Erythroblast (primary cell): ENCODE measurements at places on chromosomes 6 and 20.

GRCh38 chr20:29690274-29690673 lies 1567.2 kb upstream of the DEFB115 start:
- DNase-seq = no peak

- DNase-seq = no peak
These were observed 134.2 kb downstream of the CARMIL1 start for GRCh38 chr6:25413207-25413905.

DNA sequence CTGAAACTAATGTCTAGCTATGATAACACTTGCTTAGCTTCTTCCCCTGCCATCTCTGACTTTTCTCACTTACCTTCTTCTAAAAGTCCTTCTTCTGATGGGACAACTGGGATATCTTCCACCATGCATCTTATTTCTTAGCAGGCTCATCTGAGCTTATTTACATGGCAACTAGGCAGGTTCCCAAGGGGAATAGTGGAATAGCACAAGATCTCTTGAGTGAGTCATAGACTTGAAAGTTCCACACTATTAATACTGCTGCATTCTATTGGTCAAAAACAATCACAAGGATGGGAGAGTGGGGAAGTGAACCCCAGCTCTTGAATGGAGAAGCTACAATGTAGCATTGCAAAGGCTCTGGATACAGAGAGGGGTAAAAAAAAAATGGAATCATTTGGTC lies 142.1 kb downstream of the HAO1 start:
- no peak for DNase-seq

DNA sequence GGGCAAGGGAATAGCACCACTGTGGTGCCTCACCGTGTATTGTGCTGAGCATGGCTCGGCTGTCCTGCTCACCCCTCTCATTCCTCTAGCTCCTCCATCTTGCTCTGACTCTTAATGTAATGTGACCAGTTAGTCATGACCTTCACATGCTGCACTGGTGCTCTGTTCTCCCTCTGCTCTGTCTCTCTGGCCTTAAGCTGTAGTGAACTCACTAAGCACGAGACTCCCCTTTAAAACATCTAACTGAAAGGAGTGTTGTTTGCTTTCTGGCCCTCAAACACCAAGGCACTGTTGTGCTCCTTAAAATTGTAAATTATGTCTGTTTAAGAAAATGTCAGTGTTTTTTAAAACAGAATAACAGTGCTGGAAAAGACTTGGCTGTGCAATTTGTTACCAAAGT lies 140.4 kb downstream of the HDGFL1 start:
- no peak for DNase-seq
